ENCODE measurements at places on chromosomes 5 and 9. TPM values are rescaled to one million over a fixed set of nuclear protein-coding genes. Genes with fewer than 3 reads are reported as not detected.

EPB41L4A gene
- total RNA-seq: 11.9 TPM

KIAA0825 gene
- total RNA-seq: 4.1 TPM

SPINK7 gene
- total RNA-seq: not detected

C9orf153 gene
- total RNA-seq: 0.26 TPM

SPINK13 gene
- not detected for total RNA-seq

GPX3 gene
- 21.5 TPM for total RNA-seq

PRDM9 gene
- not detected for total RNA-seq

SLC6A18 gene
- not detected for total RNA-seq

GMCL2 gene
- total RNA-seq: not detected

ZFYVE16 gene
- total RNA-seq: 21.4 TPM

PIP5KL1 gene
- 0.66 TPM for total RNA-seq

MELK gene
- 26.2 TPM for total RNA-seq

DOCK8 gene
- under 0.01 TPM for total RNA-seq

SHISAL2B gene
- not detected for total RNA-seq

BTNL3 gene
- total RNA-seq: not detected

MCC gene
- 25.8 TPM for total RNA-seq

PKN3 gene
- total RNA-seq: 2.8 TPM

VAV2 gene
- 17.8 TPM for total RNA-seq

FAM153A gene
- not detected for total RNA-seq

LARP1 gene
- total RNA-seq: 46.1 TPM

C5orf58 gene
- not detected for total RNA-seq

GOLM1 gene
- 27.0 TPM for total RNA-seq

RIC1 gene
- total RNA-seq: 36.3 TPM

PDLIM4 gene
- 12.3 TPM for total RNA-seq

PCDHA10 gene
- under 0.01 TPM for total RNA-seq

FAM200C gene
- total RNA-seq: 3.0 TPM

ARHGEF37 gene
- total RNA-seq: 0.99 TPM
